Erythroblast (primary cell): ENCODE measurements at places on chromosomes 13 and 19.

- DNase-seq = no peak
These were observed 8.9 kb downstream of the LONP1 start for GRCh38 chr19:5711025-5711424.

DNA sequence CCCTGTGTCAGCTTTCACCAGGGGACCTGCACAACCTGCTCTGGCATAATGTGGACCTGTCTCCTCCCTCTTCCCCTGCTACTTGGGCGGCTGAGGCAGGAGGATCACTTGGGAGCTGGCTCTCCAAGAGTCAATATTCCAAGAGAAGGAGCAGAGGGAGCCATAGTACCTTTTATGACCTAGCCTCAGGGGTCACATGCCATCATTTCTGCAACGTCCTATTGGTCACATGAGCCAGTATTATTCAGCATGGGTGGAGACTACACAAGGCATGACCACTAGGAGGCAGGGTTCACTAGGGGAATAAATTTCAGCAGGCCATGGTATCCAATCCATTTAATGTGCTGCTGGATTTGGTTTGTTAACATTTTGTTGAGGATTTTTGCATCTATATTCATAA, 12.0 kb upstream of the SHFL start:
- DNase-seq = peak; percentile 77

- peak; percentile 80 for DNase-seq
These were observed 65.1 kb downstream of the KCNRG start for GRCh38 chr13:50080203-50080910.

DNA sequence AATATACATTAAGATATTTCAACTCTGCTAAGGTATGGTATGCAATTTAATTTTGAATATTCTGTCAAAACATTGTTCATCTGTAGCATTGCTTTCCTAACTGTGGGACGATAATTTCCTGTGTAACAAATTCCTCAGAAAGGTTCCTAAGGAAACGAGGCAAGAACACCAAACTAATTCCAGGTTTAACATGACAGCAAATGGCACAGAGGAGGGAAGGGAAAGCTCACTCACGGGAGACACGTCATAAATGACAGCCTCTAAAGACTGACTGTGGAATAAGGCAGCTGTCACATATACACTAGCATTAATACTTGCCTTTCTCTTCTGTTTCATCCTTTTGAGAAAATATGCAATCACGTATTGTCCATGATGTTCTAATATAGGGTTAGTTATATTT, 380.6 kb downstream of the LIG4 start:
- no peak for DNase-seq
